ENCODE measurements at places on chromosomes 2 and 18.

GRCh38 chr2:134910763-134911399, 7.7 kb upstream of the CCNT2 start:
- DNase-seq = no peak

DNA sequence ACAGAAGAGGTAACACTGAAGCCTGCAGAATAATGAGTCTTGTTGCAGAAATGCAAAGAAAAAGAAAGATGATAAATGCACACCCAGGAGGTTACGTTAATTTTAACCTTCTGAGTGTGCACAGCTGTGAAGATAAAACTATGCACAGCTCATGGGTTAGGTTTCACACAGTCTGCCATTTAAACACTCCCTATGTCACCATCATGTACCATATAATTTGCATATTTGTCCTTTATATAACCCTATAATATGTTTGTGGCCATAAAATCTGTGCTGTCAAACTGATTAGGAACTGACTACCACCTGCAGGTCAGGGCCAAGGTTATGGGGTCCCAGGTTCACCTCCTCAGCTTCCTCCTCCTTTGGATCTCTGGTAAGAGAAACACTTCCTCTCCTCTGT, 205.5 kb downstream of the RPIA start:
- DNase-seq = no peak

- DNase-seq = no peak
Observed at GRCh38 chr2:18378020-18378653, 182.3 kb downstream of the RDH14 start.

DNA sequence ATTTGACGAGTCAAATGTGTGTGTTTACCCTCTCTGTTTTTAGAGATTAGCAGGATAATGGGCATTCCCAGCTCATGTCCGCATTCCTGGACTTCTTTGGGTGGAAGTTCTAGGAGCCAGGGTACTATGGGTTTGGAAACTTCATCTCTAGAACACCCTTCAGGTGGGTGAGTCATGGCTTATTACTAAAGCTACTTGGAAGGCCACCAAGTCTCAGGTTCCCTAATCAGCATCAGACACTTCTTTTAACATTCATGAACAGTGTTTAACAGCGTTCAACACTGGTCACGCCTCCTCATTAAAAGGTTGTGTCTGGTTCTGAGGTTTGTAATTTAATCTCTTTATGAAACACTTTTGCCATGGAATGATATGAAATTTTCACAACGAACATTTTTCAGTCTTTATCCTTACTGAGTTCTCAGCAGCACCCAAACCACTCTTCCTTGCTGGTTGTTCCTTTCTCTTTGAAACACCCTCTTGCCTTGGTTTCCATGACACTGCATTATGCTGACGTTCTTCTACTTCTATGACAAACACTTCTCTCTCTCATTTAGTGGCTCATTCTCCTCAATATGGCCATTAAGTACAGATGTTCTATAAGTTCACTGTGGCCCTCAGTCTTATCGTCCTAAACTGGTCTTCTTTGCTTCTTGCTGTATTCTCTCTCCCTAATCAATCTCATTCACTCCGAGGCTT, 49.3 kb downstream of the MMADHC start:
- no peak for DNase-seq

GRCh38 chr2:173050684-173051083, 25.0 kb upstream of the MAP3K20 start:
- DNase-seq = no peak

- DNase-seq = no peak
Observed at GRCh38 chr2:61898810-61899209, 6.7 kb upstream of the COMMD1 start.

All from C1 segment of cervical spinal cord (tissue), 14 donors.